ENCODE measurements at places on chromosomes 1 and 21.

DNA sequence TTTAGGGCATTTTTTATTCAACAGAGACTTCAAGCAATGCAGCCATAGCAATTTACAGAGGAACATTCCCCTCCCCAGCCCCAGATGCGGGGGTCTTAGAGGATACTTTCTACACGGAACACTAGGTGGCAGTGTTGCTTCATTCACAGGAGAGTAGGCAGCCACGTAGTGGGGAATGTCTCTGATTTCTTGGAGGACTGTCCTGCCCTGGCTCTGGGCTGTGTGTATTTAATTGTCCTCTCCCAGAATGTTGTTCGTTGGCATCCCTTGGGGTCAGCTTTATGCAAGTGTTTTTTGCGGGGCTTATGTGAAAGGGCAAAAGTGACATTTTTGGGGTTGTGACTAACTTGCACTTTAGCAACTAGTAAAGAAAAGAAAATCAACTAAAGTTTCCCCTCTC, 96.9 kb downstream of the PAPPA2 start:
- DNase-seq: peak; percentile 19

DNA sequence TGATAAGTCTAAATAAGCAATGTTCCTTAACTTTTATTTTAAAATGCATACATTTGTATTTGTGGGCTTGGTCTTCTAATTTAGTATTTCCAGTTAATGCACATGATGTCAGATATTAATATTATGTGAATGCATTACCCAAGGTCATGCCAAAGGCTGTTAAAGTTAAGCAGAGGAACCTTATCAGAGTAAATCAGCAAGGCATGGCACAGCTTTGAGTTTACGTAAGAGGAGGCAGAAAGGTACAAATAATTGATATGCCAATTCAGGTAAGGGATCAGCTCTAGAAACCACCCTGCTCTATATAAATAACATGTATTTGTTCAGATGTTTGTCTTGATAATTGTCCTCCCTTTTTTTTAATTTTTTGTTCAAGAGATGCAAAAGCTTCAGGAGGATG, 64.5 kb upstream of the CHRM3 start:
- no peak for DNase-seq

DNA sequence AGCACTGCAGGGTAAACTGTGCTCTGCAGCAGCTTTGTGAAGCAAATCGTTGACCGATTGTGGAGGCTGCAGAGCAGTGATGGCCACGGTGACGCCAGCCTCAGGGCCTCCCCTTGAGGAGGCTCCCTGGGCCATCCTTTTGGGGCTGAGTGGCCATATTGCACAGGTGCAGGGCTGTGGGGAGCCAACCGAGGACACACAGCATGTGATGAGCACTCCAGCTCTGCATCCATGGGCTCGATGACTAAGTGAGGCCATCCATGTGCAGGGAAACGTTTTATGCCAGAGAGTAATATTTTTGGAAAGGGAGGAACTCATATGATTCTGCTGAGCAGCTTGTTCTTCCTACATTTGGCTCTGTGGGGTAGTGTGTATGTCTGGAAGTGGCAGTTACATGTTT, 24.6 kb downstream of the KCNK1 start:
- no peak for DNase-seq

GRCh38 chr1:23977187-23977853, 2.8 kb downstream of the SRSF10 start:
- no peak for DNase-seq

- peak; percentile 84 for DNase-seq
Measured at GRCh38 chr1:32250893-32251716, at the start of gene LCK. LCK (plus strand) TSS chr1:32251265; CDS start chr1:32274330, 23,065 bp downstream.

- peak; percentile 44 for DNase-seq
Measured at GRCh38 chr1:181033128-181033798, 520 bp upstream of the MR1 start.

DNA sequence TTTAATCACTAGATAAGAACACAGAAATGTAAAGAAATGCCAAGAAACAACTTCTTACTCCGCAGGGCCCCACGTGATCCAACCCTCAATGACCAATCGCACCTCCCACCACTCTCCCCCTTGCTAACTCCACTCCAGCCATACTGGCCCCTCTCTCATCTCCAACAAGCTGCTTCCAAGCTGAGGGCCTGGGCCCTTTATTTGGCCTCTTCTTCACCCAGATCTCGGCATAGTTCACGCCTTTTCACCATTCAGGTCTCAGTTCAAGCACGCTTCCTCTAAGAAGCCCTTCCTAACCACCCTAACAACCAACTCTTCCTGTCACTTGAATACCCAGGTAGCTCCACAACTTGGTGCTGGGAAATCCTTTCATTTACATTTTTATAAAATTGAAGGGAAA, 110.7 kb downstream of the TGFBR3 start:
- DNase-seq: no peak

- peak; percentile 65 for DNase-seq
Measured at GRCh38 chr1:117664314-117664713, 58.5 kb downstream of the TENT5C start.

DNA sequence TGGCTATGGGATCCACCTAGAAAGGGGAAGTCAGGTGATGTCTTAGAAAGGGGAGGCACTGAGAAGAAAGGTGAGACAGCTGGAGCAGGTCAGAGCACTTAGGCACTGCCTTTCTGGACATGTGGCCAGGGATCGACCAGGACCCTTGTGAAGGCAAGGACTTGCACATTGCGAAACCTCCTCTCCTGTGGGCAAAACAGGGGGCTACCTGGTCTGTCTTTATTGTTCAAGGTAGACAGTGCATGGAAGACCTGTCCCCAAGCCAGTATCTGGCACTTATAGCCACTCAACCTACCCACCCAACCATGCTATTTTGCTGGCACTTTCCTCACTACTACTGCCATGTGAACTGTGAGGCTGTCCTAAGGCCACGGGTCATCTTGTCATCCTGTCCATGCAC, 67.2 kb downstream of the NAV1 start:
- DNase-seq: no peak

DNA sequence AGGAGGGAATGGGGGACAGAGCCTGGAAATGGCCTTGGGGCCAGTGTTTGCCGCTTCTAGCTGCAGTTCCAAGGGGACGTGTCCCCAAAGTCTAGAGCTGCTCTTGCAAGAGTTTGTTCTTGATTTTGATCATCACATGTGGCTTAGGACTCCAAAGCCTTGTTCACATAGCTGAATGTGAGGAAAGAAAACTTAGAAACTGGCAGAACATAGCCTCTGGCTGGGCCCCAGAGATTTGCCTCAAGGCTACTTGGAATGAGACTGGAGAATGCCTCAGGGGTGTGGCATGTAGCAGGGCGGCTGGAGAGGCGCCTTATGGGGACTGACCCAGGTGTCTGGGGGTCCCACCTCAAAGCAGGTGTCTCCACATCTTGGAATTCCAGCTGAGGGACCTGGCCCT, 2.3 kb downstream of the PDXK start:
- no peak for DNase-seq

- no peak for DNase-seq
Measured at GRCh38 chr1:53420341-53420740, 38.9 kb upstream of the DMRTB1 start.

- DNase-seq: peak; percentile 53
Measured at GRCh38 chr1:87331365-87332241, 2.9 kb downstream of the LMO4 start.

DNA sequence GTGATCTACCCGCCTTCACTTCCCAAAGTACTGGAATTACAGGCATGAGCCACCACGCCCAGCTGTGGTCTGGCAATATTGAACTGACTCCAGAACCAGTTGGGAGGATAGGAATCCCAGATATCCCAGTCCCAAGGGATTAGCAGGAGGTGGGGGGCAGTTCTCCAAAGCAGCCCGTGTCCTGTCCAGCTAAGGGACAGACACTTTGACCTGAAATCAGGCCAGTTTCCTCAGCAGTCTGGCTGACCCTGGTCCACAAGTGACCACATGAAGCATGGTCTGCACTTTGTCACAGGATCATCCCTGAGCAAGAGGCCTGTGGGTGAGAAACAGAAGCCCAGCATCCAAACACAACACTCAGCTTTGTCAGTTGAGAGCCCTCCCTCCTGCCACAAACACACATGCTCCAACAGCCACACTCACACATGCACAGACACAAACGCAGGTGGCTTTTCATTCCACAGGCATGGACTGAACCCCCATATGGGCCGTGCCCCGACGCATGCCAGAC, 2.7 kb upstream of the FDPS start:
- no peak for DNase-seq

DNA sequence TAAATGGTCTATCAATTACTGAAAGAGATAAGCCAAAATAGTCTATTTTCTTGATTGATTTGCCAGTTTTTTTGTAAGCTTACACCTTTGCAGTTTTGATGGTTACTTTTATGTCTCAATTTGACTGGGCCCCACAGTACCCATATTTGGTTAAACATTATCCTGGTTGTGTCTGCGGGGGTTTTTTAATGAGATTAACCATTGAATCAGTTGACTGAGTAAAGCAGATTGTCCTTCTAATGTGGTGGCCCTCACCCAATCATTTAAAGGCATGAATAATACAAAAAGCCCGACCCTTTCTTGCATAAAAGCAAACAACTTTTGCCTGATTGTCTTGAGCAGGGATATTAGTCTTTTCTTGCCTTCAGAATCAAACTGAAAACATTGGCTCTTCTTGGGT, 650.0 kb upstream of the RGS18 start:
- no peak for DNase-seq

DNA sequence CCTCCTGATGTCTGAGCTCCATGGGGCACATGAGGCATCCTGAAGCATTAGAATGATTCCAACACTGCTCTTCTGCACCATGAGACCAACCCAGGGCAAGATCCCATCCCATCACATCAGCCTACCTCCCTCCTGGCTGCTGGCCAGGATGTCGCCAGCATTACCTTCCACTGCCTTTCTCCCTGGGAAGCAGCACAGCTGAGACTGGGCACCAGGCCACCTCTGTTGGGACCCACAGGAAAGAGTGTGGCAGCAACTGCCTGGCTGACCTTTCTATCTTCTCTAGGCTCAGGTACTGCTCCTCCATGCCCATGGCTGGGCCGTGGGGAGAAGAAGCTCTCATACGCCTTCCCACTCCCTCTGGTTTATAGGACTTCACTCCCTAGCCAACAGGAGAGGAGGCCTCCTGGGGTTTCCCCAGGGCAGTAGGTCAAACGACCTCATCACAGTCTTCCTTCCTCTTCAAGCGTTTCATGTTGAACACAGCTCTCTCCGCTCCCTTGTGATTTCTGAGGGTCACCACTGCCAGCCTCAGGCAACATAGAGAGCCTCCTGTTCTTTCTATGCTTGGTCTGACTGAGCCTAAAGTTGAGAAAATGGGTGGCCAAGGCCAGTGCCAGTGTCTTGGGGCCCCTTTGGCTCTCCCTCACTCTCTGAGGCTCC, 11.1 kb upstream of the RASSF5 start:
- no peak for DNase-seq

DNA sequence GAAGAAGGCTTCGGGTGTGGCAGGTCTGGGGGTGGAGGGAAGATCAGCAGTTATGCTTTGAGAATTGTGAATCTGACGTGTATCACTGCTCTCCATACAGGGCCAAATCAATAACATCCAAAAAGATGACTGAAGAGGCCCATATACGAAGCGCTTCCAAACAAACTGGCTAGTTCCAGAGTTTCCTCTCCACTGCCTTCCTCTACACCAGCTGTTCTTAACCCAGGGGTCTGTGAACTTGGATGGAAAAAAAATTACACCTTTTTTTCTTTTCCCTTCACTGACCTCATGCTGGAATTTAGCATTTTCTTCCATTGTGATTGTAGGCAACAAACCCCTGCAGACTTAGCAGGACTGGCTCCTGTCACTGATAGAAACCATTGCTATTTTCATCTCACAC, 77.1 kb upstream of the NBL1 start:
- DNase-seq: no peak

DNA sequence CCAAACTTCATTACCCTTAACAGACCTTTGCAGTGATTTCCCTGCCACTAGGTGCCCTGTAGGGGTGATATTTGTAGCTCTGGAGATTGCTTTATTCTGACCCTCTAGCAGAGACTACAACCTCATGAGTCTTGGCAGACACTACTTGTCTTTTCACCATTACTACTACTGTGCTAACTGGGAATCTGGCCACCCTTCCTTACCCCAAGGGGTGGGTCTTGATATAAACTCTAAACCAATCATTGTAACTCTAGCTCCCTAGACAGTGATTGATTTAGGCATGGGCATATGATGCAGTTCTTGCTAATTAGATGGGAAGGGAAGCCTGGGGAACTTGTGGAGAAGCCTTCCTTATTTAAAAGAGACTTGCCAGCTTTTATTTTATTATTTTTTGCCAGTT, 3.9 kb downstream of the KPNA6 start:
- DNase-seq: no peak

DNA sequence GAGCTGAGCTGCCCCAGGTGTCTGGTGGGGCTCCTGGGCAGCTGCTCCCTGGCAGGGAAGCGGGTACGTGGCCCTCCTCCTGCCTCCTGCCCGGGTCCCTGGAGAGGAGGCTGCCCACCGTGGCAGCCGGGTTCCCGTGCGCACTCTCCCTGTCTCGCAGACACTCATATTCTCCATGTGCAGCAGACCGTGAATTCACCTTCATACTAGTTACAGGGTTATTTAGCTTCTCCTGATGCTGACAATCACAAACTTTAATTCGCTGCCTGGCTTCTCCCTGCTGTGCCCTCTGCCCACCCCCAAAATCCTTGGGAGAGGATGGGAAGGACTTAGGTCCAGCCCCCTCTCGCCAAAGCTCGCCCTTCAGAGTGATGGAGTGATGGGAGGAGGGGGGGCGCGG, 95.3 kb downstream of the CASZ1 start:
- no peak for DNase-seq

DNA sequence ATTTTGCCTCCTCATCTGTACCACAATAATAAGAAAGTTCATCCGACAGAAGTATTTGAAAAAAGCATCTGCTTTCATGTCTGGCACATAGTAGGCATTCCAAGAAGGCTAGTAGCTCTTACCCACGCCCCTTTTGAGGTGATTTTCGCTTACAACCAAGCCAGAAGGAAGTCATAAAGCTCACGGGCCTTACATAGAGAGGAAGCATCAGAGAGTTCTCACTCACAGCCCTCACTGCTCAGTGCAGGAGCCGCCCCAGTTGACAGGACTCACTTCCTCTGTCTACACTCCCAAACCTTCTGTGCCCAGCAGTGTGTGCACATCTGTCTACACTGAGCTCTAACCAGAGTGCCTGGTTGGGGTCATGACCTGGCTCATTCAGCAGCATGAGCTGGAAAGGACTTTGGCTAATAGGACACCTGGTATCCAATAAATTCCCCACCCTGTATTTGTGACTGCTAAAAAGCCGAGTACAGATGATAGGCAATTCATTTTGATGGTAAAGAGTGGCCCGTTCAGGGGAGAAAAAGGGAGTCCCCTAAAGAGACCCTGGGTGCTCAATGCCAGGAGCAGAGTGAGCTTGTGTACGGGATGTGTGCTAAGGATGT, 36.8 kb upstream of the DUSP10 start:
- DNase-seq: peak; percentile 48

DNA sequence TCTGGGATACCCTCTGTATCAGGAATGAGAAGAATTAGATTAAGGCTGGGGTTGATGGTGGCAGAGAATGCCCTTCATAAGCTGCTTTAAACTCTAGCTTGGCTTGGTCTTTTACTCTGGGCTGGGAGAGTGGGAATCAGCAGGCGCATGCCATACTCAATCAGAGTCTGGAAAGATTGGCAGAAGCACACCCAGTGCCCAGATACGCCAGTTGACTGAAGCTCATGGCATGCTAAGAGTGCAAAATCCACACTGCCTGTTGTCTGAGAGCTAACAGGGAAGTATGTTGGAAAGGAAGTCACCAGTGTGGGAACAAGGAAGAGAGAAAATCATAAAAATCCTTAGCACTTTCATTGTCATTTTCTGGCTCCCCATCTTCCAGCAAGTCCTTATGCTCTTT, 53.0 kb downstream of the HMCN1 start:
- no peak for DNase-seq

GRCh38 chr1:172875892-172876291, 174.8 kb downstream of the TNFSF18 start:
- no peak for DNase-seq

GRCh38 chr1:240866724-240867123, 254.8 kb upstream of the GREM2 start:
- DNase-seq: no peak

Measured in stimulated activated naive CD8-positive, alpha-beta T cell treated with anti-CD3 and anti-CD28 coated beads, Interleukin-15, amount 100 ng/mL, for 72 hours (primary cell).